Prostate gland (tissue), 2 donors: ENCODE measurements at places on chromosomes 16 and 17.

DNA sequence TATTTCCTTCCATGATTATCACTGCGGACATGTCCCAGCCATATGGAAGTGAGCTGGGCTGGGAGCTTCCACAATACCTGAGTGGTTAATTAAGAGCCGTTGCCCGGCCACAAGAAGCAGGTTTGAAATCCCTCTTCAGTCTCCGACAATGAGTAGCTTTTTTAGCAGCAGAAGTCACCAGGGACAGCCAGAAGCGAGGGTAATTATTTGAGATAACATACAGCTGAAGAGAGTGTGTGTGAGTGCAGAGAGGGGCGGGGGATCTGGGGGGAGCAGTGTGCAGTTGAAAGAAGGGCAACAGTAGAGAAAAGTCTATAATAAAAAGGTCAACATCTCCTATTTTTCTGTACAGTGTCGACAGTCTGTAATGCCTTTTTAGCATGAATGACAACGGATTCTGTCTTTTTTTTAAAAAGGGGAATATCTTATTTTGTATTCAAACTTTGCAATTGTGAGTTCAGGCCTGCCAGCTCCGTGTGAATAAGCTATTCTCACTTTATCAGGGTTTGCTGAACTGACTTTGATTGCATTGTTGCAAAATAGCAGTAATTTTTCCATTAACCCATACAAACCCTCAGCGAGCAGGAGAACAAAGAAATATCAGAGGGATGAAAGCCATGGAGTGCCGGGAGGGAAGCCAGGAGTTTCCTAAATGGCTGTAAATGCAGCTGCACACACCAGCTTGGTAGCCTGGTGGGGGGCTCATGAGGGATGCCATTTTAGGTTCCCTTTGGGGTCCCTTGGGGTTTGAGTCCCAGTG lies 220.3 kb upstream of the IRX3 start:
- DNase-seq: no peak

DNA sequence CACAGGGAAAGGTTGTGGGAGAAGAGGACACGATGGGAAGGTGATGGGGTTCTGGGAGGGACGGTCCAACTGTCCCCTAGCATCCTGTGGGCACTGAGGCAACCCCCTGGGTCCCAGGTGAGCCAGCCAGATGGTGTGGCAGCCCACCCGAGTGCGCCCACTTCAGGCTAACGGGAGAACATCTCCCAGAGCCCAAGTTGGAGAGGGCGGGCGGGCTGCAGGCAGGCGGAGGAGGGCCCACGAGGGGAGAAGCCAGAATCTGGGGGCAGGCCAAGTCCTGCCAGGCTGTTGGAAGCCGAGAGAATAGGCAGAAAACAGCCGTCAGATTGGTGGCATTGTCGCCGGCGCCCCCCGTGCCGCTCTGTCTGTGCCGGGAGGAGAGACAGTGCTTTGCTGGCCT lies 13.8 kb upstream of the ABCC3 start:
- no peak for DNase-seq

- peak; percentile 75 for DNase-seq
Measured at GRCh38 chr16:11583889-11584565, 2.7 kb downstream of the LITAF start.

DNA sequence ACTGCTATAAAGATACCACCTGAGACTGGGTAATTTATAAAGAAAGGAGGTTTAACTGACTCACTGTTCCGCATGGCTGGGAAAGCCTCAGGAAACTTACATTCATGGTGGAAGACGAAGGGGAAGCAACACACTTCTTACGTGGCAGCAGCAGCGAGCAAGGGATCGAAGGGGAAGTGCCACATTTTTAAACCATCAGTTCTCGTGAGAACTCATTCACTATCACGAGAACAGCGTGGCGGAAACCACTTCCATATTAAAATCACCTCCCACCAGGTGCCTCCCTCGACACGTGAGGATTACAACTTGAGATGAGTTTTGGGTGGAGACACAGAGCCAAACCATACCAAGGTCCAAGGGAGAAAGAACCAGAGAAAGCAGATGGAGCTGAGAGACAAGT lies 454.3 kb upstream of the CDH11 start:
- no peak for DNase-seq

- no peak for DNase-seq
Measured at GRCh38 chr17:72528683-72529082, 407.9 kb downstream of the SOX9 start.
